ENCODE measurements at places on chromosomes 16 and 17.

DNA sequence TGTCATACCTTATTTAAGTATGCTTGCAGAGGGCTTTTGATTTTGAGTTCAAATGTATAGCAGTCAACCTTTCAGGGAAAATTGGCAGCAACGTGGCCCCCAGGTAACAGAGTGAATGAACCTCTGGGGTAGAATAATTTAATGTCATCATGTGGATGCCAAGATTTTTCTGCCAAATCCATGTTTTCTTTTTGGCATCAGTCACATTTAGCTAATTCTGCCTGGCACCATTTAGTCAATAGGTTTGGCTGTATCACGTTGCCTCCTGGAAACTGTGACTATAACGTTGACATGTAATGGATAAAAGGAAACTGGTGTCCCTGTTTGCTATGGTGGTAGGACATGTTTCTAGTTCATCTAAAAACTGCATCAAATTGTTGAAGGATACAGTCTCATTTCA is 115.5 kb downstream of the HS3ST2 start:
- DNase-seq, result no peak

- no peak for DNase-seq
Observed at GRCh38 chr16:35564148-35564547, 2104.7 kb downstream of the TP53TG3F start.

- no peak for DNase-seq
Observed at GRCh38 chr16:47562366-47562765, 101.2 kb downstream of the PHKB start.

- no peak for DNase-seq
Observed at GRCh38 chr17:82042649-82043048, 5.2 kb upstream of the DCXR start.

GRCh38 chr16:8943966-8944759 is 19.5 kb downstream of the USP7 start:
- DNase-seq, result no peak

Measured in stimulated activated CD4-positive, alpha-beta T cell treated with anti-CD3 and anti-CD28 coated beads, TNF-alpha, amount 100 ng/mL, for 24 hours (primary cell).